ACHN (cell line): ENCODE measurements at places on chromosomes 5 and 9.

GRCh38 chr5:43620944-43621505 is 18.0 kb downstream of the NNT start:
- DNase-seq, result no peak

DNA sequence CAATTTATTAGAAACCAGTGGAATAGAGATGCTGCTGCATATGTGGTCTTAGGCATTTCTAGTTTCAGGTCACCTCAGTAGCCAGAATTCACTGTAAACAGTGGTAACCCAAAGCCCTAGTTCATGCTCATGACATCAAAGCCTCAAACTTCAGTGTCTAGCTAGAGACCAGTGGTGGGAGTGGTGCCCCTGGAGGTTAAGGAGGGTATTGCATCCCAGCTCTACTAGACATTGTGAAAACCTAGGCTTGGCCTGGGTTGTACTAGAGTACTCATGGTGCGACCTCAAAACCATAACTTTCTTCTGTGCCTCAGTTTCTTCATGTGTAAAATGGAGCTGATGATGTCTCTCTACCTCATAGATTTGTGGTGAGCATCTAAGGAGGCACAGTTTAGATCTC is 18.8 kb downstream of the COL5A1 start:
- DNase-seq, result peak; percentile 11

DNA sequence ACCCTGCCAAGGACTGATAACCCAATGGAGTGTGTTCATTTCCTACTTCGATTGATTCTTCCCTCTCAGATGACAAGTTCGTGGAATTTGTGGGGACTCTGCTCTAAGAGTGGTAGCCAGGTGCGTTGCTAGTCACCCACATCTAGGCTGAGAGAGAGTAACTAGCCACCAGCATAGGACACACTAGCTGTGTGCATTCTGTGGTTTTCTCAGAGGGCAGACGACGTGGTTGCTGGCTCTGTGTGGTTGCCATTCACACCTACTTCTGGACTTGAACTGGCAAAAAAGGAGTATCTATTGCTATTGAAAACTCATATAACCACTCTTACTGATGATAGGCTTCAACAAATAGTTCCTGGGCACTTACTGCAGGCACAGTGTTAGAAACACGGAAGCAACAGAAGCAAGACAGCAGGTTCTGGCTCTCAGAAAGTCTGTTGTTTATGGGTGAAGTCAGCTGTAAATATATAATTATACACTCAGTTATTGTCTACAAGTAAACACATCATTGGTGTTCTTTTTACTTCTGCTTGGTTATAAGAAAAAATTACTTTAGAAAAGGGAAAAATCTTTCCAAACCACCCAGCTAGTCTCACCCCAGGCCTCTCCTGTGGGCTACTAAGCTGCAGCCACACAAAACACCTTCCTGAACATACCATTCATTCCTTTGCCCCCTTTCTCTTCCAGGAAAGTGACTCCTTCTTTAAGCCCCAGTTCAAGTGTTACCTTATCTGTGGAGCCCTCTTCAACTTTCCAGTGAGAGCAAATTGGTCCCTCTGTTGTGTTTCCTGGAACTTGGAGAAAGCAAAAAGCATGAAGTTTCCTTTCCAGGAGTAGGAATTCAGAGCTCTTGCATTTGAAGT is 151.1 kb upstream of the HAPLN1 start:
- DNase-seq, result no peak

- no peak for DNase-seq
Measured at GRCh38 chr5:71697967-71698366, 21.1 kb upstream of the CARTPT start.
